ENCODE measurements at places on chromosomes 16 and 17.

DNA sequence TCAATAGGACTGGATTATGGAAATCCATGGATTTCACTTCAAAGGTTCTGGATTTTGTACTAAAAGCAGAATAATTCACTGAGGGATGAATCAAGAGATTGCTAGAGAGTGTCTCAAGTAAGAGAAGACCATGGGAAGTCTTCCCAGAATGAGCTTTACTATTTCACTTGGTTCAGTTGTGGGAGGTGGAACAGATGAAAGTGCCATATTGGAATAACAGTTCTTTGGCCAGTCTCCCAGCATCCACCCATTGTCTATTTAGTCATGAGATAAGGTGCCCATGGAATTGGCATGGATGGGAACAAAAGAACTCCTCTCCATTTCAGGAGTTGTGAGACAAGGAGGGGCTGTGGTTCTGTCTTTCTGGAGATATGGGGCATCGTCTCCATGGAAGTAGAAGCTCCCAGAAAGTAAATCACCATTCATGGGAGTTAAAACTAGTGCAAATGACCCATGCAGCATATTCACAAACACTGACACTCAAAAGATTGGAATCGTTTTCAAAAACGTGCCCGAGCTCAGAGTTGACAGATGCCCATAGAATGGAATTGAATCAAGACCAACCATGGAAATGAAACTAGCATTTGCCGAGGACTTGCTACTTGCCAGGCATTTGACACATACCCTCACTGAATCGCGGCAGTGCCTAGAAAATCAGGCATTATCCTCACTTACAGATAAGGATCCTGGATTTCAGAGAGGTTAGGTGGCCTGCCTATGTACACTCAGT lies 36.2 kb upstream of the CLEC3A start:
- no peak for DNase-seq

- DNase-seq = no peak
Measured at GRCh38 chr17:14427900-14428647, 127.2 kb downstream of the HS3ST3B1 start.

- DNase-seq = no peak
Measured at GRCh38 chr17:83196024-83196365, 116.6 kb downstream of the METRNL start.

DNA sequence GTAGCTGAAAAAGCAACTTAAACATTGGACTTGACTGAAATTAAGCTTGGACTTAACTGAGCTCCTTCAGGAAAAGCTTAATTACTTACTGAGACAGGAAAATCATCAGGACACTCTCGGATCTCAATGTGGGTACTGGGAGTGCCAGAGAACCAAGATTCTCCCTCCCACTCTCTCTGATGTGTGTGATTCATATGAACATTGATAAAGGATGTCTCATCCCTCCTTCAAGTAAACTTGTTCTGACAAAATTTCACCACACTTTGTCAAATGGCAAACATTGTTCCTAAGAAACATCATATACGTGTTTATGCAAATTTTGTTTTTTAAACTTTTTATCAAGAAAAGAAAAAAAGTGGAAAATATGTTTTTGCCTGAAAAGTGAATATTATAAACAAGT lies 4.1 kb upstream of the SLFN5 start:
- no peak for DNase-seq

DNA sequence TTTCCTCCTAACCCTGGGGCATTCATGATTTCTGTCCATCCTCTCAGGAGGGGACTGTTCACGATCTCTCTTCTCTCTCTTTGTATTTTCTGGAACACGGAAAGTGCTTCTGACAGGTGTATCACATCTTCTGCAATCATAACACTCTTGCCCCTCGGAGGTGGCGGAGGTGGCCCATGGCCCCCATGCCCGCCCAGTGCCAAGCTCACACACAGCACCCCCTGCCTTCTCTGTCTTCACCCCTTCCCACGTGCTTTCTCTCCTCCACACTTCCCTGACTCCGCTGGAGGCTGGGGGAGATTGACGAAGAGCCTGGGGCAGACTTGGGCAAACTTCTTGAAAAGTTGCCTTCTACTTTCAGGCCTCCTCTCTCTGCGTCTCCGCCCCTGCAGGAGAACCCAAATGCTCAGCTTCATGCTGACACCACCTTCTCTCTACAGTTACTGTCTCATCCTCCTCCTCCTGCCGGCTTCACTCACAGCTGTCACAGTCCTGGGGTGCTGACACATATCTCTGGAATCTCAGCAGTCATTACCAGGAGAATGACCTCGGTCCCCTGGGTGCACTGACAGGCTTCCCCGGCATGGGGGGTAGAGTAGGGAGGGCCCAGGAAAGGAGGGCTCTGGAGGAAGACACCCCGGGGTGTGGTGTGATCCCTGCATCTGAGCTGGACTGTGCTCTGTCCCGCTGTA lies 127.1 kb downstream of the ENGASE start:
- DNase-seq = no peak

- no peak for DNase-seq
Measured at GRCh38 chr16:57897053-57897784, 73.7 kb downstream of the CNGB1 start.

DNA sequence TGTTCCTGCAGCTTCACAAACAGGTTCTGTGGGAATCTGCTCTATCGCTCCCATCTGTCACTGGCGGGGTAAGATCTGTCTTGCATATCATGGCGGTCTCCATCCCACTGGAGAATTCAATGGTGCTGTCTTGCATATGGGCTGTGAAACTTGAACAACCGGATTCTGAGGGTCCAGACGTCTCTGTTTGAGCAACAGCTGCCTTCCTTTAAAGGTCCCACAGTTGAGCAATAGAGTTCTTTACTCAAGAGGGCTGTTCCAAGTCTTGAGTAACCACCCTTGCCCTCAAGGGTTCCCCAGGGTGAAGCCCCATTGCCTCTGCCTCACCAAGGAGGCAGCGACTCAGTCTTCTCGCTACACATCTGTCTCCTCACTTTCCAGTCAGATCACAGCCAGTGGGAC lies 50.8 kb downstream of the ZFHX3 start:
- DNase-seq = no peak

- DNase-seq = no peak
Measured at GRCh38 chr16:80084163-80084562, 456.6 kb upstream of the DYNLRB2 start.

DNA sequence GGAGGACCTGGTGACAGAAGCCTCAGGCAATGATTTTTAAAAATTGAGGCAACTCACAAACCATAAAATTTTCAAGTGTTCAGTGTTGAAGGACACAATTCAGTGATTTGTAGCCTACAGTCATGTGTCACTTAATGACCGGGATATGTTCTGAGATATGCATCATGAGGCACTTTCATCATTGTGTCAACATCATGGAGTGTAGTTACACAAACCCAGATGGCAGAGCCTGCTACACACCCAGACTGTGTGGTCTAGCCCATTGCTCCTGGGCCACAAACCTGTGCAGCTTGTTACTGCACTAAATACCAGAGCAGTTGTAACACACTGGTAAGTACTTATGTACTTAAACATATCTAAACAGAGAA lies 1.6 kb downstream of the PRSS41 start:
- no peak for DNase-seq

DNA sequence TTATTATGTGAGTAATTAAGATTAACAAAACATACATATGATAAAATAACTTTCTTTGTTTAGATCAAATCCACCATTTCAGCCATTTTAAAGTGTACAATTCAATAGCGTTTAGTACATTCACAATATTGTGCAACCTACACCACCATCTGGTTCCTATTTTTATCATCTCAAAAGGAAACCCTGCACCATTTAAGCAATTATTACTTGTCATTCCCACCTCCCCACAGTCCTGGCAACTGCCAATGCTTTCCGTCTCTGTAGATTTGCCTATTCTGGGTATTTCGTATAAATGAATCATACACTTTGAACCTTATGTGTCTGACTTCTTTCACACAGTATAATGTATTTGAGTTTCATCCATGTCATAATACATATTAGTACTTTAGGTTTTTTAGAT lies 162.5 kb upstream of the CNTNAP4 start:
- no peak for DNase-seq

DNA sequence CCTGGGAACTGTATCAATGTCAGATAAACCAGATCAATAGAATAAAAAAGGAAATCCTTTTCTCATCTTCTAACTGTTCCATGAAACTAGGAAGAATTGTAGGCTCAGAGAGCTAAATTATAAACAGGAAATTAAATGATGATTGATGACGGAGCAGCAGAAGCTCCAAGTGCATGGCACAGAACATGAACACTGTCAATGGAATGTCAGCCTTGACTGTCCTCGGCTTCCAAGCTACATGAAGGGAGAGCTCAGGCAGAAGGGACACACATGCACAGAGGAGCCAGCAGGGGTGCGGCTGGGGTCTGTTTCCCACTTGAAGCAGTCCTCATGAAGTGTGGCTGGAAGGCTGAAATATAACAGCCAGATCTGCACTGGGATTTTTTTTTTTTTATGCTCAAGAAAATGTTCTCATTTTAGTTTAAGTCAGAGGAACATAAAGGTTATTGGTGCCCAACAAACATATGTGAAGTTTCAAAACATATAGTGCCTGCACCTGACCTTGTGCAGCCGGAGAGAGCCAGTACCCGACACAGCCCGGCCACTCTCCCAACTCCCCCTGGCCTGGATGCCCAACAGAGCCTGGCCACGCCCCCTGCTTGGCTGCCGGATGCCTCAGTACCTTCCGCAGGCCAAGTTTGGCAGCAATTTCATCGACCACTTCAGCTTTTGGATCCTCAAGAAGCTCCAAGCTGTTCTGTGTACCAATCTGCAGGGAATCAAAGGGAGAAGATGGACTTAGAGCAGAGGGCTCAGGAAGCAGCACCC lies 37.0 kb downstream of the NPLOC4 start:
- no peak for DNase-seq
